Retina (tissue), 1 donor: ENCODE measurements at places on chromosomes 3 and 15.
A peak's percentile ranks its signal among the peaks of the same experiment; 100 is the strongest.

- no peak for DNase-seq
Observed at GRCh38 chr3:166285001-166285400, 447.8 kb upstream of the BCHE start.

GRCh38 chr3:88882121-88882520 lies 225.3 kb upstream of the EPHA3 start:
- no peak for DNase-seq

DNA sequence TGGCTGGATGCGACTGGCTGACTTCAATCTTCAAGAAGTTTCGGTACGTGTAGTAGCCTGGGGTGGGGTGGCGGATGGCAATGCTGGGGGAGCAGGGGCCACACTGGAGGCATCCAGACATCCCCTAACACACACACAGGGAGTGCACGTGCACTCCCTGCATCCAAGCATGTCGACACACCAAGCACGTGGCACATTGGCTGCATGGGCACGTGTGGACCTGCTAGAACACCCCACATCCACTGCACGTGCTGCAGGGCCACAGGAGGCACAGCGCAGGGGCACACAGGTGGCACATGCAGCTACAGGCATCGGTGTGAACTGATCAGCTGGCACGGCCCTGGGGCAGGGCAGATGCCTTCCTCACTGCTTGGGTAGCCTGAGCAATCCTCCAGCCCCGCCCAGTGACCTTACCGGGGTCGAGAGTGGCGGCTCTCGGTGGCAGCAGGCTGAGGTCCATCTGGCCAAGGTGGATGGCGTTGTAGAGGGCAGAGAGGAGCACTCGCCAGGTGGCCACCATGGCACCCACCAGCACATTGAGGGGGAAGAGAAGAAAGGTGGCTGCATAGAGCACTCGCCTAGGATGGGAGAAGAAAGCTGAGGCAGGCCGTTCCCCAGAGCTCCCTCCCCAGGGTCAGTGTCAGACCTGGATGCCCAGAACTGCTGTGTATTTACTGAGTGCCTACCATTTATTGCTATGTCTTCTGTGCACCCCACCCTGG lies 7.5 kb downstream of the ISLR start:
- no peak for DNase-seq

- no peak for DNase-seq
Observed at GRCh38 chr3:116200956-116201690, 244.2 kb downstream of the LSAMP start.

DNA sequence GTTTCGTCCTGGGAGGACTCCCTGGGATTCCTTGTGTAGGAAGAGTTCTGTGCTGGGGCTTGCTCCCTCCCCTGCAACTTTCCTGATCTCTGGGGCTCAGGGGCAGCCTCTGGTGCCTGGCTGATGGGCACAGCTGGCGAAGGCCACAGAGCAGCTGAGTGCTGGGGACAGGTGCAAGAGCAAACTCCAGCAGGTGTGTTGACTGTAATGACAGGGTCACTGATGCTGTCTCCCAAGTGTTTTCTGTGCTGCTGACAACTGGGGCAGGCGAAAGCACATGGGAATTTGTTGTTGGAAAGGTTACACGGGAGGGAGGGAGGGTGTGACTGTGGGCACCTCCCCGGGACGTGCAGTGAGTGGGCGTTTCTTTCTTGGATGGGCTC lies 21.6 kb downstream of the CPN2 start:
- DNase-seq: no peak

GRCh38 chr3:16388850-16389441 lies 123.9 kb downstream of the OXNAD1 start:
- DNase-seq: no peak

DNA sequence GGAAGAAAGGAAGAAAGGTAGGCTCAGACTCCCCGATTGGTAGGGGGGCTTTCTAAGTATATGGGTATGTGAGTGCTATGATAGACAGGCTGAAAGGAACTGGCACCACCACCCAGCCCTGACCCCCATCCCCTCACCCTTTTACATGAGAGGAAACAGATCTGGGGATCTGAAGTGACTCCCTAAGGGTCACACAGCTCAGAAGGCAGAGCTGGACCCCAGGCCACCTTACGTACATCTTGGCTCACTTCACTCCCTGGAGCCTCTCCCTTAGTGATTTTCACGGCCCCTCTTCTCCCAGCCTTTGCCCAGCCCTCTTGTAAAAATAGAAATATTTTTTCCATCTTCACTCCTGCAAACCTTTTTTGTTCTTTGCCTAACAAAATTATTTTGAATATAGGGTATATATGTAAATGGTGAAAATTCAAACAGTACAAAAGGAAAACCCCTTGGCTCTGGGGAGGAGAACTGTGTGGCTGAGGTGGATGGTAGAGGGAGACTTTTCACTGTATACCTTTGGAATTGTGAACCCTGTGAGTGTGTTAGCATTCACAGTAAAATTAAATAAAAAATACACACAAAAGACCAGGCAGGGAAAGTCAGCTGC lies 34.8 kb upstream of the POLG start:
- no peak for DNase-seq

GRCh38 chr3:8822141-8822540 lies 52.7 kb upstream of the OXTR start:
- DNase-seq: no peak

DNA sequence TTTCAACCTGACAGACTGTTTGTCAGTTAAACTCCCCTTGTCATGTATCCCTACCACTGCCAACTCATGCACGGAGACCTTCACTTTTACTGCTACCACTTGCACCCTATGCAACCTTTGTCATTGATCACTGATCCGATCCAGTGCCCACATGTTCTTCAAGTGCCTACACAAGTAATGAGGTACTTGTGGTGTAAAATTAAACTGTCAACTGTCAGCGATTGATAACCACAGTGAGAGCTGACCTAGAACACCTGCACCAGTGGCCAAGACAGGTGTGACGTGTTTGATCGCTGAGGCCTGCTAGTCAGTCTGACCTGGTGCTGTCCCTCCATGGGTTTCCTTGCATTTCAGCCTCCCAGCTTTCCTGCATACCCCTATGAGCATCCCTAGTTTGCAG lies 55.6 kb downstream of the MECOM start:
- DNase-seq: no peak

DNA sequence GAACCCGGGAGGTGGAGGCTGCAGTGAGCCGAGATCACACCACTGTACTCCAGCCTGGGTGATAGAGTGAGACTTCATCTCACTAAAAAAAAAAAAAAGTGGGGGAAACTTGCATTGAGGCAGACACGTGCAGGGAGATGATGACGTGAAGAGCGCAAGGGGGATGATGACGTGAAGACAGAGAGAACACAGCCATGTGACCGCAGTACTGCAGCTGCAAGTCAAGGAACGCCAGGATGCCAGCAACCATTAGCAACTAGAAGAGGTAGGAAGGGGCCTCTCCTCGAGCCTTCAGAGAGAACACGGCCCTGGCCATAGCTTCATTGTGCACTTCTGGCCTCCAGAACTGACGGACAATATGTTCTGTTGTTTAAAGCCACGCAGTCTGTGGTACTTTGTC lies 28.3 kb downstream of the RFT1 start:
- no peak for DNase-seq

DNA sequence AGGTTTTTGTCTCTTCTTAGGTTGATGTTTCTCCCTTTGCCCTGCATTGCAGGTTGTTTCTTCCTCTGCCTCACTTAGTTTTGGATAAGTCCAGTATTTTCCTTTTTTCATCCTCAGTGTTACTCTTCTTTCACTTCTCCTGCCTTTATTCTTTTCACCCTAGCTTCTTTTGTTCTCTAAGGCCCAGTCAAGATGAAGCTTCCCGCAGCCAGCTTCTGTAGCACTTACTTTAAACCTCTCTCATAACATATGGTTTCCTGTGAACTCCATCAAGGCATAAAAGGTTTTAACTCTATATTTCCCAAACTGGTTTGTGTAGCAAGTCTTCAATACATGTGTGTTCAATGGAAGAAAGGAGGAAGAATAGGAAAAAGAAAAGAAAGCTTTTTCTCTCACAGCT lies 54.1 kb downstream of the TP63 start:
- no peak for DNase-seq

DNA sequence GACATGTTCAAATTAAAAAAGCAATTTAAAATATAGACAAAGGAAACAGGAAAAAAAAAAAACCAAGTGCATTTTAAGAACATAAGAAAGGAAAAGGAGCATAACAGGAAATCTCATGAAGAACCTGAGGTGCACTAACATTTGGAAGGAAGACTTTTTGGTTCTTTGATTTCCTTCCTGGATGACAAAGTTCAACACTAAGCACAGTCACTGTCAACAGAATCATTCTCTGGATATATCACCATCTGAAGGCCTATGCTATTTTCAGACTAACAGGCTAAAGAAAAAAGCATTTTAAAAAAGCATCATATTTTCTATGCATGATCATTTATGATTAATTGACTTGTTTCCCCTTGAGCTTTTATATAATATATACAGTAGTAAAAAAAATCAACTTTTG lies 349.6 kb downstream of the PLCL2 start:
- no peak for DNase-seq

- no peak for DNase-seq
Observed at GRCh38 chr3:155492841-155493240, 199.4 kb upstream of the STRIT1 start.

DNA sequence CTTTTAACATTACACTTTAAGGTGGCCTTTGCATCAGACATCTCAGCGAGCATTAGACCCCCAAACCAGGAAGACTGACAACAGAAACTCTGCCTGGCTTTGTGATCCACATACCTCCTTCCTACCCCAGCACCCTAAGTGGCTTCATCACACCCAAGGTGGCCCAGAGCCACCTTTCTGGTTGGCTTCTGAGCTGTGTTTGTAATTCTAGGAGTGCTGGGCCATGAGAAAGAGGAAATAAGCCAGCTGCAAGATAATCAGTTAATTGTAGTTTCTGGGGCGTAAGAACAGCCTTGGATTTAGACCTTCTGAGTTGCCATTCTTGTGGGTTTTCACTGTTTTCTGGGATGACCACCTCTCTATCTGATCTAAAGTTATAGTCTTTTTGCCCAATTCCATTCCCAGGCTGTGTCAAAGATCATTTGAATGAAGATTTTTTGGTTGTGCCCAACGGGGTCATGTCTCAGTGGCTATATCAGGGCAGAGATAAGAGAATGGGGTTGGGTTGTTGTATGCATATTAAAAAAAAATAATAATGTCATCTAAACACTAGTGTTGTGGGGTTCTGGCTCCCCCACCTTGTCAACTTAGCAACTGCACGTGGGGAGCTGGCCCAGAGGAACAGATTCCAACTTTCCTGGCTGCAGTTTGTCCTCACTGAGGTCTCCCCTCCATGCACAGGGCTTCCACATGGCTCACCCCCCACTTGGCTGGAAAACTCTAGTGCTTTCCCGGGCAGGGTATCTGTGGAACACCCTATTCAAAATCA lies 234.8 kb upstream of the WNT5A start:
- peak; percentile 18 for DNase-seq

DNA sequence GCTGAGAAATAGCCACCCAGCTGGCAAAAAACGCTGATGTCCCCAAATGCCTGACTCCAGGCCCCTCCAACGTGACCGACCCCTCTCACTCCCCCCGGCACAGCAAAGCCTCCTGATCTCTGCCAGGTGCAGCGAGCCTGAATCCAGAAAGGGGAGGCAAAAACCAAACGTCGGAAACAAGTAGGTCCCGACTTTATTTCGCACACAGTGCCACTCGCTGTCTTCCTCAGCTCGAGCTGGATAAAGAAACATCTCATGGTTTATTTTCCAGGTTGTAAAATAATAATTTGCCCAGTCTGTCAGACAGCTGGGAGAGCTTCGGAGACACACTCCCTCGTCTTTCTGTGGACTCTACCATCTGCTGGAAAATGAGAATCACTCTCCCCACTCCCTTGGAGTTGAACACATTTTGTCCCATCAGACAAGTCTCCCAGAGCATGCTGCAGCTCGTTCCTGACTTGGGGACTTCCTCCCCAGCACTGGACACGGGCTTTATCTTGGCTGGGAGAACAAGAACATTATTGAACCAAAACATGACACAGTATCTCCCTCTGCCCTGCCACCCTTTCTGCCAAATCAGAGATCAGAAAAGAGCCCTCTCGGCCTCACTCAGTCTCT lies 142.8 kb downstream of the NUP210 start:
- DNase-seq: no peak

- DNase-seq: no peak
Observed at GRCh38 chr3:43481375-43481774, 140.4 kb downstream of the ANO10 start.

- no peak for DNase-seq
Observed at GRCh38 chr3:194185221-194185620, 49.3 kb downstream of the HES1 start.

- no peak for DNase-seq
Observed at GRCh38 chr3:17775073-17775472, 32.6 kb upstream of the TBC1D5 start.

GRCh38 chr15:67164401-67164791 lies 90.1 kb downstream of the AAGAB start:
- no peak for DNase-seq

DNA sequence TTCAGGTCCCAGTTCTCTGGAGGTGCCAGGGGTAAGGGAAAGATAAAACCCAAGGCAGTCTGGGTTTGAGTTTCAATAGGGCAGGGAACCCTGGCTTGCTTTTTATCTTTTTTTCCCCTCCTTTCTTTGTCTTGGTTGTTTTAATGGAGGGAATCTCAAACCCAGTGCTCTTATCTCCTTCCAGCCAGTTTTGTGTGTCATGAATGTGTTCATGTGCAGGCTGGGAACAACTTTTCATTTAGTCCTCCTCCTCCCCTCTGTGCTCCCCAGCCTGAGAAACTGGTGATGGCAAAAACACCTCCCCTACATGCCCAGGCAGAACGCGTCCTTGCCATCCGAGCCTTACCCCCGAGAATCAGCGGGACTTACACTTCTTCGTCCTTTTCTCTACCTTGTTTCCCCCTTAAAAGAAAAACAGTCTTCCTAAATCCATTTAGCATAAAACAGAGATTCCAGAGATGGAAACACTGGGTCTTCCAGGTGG lies 10.9 kb downstream of the SEMA3G start:
- DNase-seq: no peak

DNA sequence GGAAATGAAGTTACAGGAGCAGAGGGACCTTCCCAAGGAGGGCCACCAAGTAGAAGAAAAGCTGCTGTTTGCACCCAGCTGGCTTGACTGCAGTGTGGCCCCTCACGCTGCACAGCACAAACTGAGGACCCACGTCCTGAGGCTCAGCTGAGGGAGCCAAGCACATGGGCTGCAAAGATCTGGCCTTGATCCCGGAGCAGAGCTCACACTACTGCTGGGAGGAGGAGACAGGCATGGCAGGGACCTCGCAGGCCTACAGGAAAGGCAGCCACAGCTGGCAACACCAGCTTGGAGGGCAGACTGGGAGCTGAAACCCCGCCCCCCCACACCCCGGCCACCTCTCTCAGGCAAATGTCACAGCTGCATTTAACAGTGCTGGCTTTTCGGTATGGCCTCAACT lies 39.7 kb downstream of the KLHL25 start:
- DNase-seq: no peak

- DNase-seq: no peak
Observed at GRCh38 chr3:44988073-44988472, 12.0 kb downstream of the EXOSC7 start.
